ENCODE measurements at places on chromosomes 12 and 14.

DNA sequence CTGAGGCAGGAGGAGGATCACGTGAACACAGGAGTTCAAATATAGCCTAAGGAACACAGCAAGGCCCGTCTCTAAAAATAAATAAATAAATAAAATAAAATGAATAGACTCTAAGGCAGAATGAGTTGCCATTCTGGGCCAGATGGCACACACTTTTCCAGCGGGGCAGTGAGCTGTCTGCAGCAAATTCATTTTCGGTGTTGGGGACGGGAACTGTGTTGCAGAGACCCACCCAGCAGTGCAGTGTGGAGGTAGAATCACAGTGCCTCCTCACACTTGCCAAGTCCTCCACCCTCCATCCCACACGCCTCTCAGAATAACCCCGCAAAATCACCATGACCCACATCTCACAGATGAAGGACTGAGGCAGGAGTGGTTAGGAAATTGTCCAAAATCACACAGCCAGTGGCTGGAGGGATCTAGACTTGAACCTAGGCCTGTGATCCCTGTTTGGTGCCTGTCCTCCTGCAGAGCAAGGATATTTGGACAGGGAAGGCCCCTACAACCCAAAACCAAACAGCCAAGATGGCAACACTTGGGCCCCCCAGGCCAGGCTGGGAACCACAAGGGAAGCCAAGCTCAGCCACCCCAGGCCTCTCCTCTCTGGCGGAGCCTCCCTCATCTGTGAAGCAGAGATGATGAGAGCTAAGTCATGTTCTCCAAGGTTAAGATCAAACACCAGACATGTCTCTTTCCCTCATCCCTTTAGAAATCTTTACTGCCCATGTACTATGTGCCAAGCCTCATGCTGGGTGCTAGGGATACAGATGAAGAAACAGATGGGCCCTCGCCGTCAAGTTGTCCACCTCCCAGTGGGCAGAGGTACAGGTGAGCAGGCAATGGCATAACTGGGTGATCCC lies 152.7 kb downstream of the DPF3 start:
- no peak overlapping the region for H3K27ac ChIP-seq
- H3K4me1 ChIP-seq, result no peaks in the 10 kb centered on the region
- no peak overlapping the region for H3K4me3 ChIP-seq
- DNase-seq, result peak; percentile 31

- DNase-seq, result no peak
- H3K27ac ChIP-seq, result no peak overlapping the region
- no peaks in the 10 kb centered on the region for H3K27me3 ChIP-seq
- H3K4me1 ChIP-seq, result no peaks in the 10 kb centered on the region
Observed at GRCh38 chr12:101078536-101079285, 131.3 kb downstream of the SLC5A8 start.

DNA sequence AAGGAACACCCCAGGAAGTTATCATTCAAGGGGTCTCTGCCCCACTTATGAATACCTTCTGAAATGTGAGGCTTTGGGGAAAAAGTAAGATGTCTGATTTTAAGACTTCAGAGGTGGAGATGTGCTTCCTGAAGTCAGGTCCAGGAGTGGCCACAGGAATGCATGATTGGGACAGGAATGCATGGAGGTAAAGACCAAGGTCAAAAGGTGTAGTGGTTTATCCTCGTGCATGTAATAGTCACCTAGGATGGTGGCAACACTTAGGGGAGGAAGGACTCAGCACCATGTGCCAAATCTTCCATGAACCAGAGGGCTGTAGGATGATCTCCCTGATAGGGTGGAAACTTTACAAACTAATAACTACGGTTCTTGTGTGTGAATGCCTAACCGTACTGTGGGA lies 217.3 kb downstream of the C12orf75 start:
- H3K27me3 ChIP-seq, result no peaks in the 10 kb centered on the region
- no peak for DNase-seq
- H3K27ac ChIP-seq, result no peak overlapping the region
- H3K36me3 ChIP-seq, result no peaks in the 10 kb centered on the region
- H3K4me1 ChIP-seq, result no peaks in the 10 kb centered on the region

DNA sequence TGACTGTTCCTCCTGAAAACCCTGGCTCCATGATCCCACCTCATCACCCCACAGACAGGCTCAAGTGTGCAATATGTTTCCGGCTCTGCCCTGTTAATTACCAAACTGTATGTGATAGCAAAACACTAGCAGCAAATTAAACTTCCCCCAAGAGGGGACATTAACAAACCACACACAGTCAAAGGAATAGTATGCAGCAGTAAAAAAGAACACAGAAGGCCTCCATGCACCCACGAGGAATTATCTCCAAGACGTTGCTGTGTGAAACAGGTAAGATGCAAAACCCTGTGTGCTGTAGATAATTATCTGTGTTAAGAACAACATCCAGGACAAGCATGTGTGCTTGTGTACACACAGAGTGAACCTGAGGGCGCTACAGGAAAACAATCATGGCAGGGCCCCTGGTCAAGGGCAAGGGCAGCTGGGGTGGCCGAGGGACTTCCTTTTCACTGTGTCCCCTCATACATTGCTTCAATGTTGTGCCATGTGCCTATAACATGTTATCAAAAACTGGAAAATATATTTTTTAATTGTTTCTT lies 35.8 kb downstream of the ITPK1 start:
- H3K4me1 ChIP-seq, result peaks cover 9% of the 10 kb centered on the region
- no peak overlapping the region for H3K4me3 ChIP-seq
- no peak for DNase-seq
- no peak overlapping the region for H3K27ac ChIP-seq

DNA sequence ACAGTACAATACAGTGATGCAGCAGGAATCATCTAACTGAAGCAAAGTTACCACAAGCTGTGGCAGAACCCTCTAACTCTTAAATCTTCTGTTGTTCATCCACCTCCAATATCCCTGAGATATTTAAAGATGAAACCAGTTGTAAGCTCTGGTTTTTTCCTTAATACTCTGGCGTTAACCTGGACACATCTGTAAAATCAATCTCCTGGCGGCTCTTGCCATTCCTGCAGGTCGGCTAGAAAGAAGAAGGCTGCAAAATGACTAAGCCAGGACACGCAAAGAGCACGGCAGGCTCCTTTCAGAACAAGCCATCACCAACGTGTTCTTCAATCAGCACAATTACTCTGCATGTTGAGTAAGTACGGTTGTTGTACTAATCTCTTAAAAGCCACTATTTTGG lies 309.3 kb downstream of the MED13L start:
- no peaks in the 10 kb centered on the region for H3K27me3 ChIP-seq
- no peak for DNase-seq
- no peak overlapping the region for H3K4me3 ChIP-seq
- H3K4me1 ChIP-seq, result no peaks in the 10 kb centered on the region

GRCh38 chr14:104800015-104800770 lies 708 bp upstream of the ZBTB42 start:
- H3K4me1 ChIP-seq, result peaks cover 40% of the 10 kb centered on the region
- peak overlapping the region; percentile 96 for H3K27ac ChIP-seq
- DNase-seq, result peak; percentile 69
- no peak overlapping the region for H3K4me3 ChIP-seq
- no peaks in the 10 kb centered on the region for H3K36me3 ChIP-seq

DNA sequence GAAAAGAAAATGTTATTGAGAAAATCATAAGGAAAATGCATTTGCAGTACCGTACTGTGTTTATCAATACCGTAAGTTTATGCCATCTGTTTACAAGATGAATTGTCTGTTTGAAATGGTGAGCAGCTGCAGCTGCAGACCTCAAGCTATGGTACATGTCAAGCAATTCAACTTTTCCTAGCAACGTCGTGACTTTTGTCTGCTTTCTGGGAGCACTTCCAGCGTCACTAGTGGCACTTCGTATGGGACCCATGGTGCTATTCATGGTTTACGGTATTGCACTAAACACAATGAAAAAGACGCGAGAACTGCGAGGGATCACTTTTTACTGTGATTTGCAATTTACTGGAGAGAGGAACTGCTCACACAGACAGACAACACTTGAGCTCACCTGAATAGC lies 160.8 kb downstream of the UNC79 start:
- H3K27me3 ChIP-seq, result no peaks in the 10 kb centered on the region
- no peak for DNase-seq
- no peaks in the 10 kb centered on the region for H3K4me1 ChIP-seq
- H3K36me3 ChIP-seq, result no peaks in the 10 kb centered on the region

GRCh38 chr14:20341646-20342045 lies 1.8 kb upstream of the PARP2 start:
- no peaks in the 10 kb centered on the region for H3K27me3 ChIP-seq
- no peak overlapping the region for H3K27ac ChIP-seq
- peaks cover 3% of the 10 kb centered on the region for H3K36me3 ChIP-seq
- DNase-seq, result no peak

- H3K36me3 ChIP-seq, result no peaks in the 10 kb centered on the region
- DNase-seq, result no peak
- no peak overlapping the region for H3K27ac ChIP-seq
- H3K4me3 ChIP-seq, result no peak overlapping the region
- no peaks in the 10 kb centered on the region for H3K27me3 ChIP-seq
Observed at GRCh38 chr12:113301811-113302210, 33.1 kb downstream of the SLC8B1 start.

GRCh38 chr14:68094158-68094557 lies 274.6 kb downstream of the RAD51B start:
- H3K36me3 ChIP-seq, result no peaks in the 10 kb centered on the region
- no peaks in the 10 kb centered on the region for H3K4me1 ChIP-seq
- no peak for DNase-seq
- H3K27me3 ChIP-seq, result no peaks in the 10 kb centered on the region

- H3K4me1 ChIP-seq, result no peaks in the 10 kb centered on the region
- no peak for DNase-seq
- peaks cover 26% of the 10 kb centered on the region for H3K36me3 ChIP-seq
- H3K4me3 ChIP-seq, result no peak overlapping the region
- H3K27ac ChIP-seq, result no peak overlapping the region
- no peaks in the 10 kb centered on the region for H3K27me3 ChIP-seq
Observed at GRCh38 chr14:74482571-74482970, 10.5 kb downstream of the NPC2 start.

GRCh38 chr12:48446161-48446776 lies 26.1 kb upstream of the ANP32D start:
- H3K36me3 ChIP-seq, result no peaks in the 10 kb centered on the region
- no peak for DNase-seq
- no peak overlapping the region for H3K27ac ChIP-seq
- H3K4me3 ChIP-seq, result no peak overlapping the region
- H3K4me1 ChIP-seq, result no peaks in the 10 kb centered on the region

DNA sequence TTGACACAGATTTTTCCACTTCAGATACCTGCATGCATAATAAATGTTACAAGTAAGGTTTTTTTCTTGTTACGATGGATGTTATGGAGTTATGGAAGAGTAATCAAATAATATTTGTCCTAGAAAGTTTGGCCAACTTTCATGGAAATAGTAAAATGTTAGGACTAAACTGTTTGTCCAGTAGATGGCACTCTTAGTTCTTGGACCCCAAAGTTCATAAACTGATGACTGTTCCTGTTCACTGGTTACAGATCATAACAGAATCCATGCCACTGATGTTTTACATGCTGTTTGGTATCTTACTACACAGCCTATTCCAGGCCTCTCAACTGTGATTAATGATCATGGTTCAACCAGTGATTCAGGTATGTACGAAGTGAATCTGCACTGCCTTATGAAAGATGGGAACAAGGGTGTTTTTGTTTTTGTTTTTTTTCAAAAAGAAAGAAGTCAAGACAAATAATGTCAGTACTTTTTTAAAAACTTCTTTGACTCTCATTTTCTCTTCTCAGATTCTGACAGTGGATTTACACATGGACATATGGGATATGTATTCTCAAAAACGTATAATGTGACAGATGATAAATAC lies 48.8 kb upstream of the SLCO1C1 start:
- DNase-seq, result no peak
- H3K27me3 ChIP-seq, result no peaks in the 10 kb centered on the region
- H3K27ac ChIP-seq, result no peak overlapping the region
- no peaks in the 10 kb centered on the region for H3K4me1 ChIP-seq

DNA sequence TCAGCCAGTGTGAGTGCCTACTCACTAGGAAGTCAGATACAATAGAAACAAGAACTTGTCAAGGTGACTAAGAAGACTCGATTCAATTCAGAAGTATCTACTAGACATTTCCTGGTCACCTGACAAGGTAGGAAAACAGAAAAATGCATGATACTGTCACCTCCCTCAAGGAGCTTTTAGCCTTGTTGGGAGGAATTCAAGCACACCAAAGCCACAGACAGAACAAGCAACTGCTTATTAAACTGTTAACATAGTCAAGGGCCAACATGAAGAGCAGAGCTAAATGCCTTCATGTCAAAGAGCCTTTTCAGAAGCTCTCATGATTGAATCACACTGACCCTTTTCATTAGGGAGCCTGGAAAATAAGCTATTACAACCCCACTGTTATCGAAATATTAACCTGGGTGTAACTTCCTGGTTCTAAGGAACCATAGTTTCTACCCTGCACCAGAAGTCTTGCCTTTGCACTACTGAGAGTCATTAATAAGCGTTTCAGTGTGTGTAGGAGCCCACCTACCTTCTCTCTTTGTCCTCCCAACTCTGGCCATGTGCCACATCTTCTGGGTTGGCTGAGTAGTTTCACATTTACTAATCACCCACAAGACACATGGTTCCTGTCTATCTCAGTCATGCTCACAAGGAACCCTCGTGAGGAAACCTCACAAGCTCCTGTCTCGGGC lies 31.0 kb upstream of the LGALS3 start:
- H3K27me3 ChIP-seq, result no peaks in the 10 kb centered on the region
- peaks cover 2% of the 10 kb centered on the region for H3K4me1 ChIP-seq
- H3K27ac ChIP-seq, result no peak overlapping the region
- DNase-seq, result no peak

- H3K36me3 ChIP-seq, result no peaks in the 10 kb centered on the region
- no peaks in the 10 kb centered on the region for H3K4me1 ChIP-seq
- H3K27ac ChIP-seq, result no peak overlapping the region
- DNase-seq, result no peak
- H3K4me3 ChIP-seq, result no peak overlapping the region
Observed at GRCh38 chr12:113874999-113875561, 91.0 kb downstream of the RBM19 start.

DNA sequence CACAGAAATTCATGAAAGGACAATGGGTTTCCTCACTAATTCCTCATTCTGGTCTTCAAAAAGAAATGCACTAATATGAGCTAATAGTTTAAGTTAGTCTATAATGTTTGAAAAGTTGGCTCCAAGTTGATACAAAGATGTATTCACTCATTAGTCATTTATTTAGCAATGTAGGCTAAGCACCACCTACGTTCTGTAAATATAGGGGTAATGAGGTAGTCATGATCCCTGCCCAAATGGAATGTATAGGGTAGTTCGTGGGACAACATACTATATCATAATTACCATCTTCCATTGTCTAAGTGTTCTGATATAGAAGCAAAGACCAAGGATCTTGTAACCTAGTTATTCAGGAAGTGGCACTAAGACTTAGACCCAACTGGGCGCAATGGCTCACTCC lies 86.5 kb downstream of the DIO2 start:
- H3K27me3 ChIP-seq, result no peaks in the 10 kb centered on the region
- no peaks in the 10 kb centered on the region for H3K4me1 ChIP-seq
- H3K36me3 ChIP-seq, result no peaks in the 10 kb centered on the region
- H3K27ac ChIP-seq, result no peak overlapping the region

DNA sequence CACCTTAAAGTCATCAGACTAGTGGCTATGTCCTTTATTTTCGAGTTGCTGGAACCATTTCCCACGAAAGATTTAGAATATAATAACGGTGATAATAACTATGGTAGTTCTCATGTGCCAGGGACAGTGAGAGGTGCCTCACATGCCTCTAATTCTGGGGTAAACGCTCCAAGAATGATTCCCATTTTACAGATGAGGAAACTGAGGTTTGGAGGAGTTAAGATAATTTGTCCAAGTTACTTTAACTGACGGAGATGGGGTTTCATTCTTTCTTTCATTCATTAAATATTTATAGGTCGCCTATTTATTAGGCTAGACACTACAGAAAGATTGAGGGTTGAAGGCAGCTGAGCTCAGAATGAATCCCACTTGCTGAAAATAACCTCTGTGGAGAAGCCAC lies 30.7 kb upstream of the FOS start:
- H3K4me3 ChIP-seq, result no peak overlapping the region
- no peak overlapping the region for H3K27ac ChIP-seq
- DNase-seq, result no peak
- no peaks in the 10 kb centered on the region for H3K36me3 ChIP-seq
- peaks cover 10% of the 10 kb centered on the region for H3K4me1 ChIP-seq
